Stimulated activated memory B cell treated with anti-CD40 and anti-IgM and Interleukin-4, amounts not matched to agents 10 μg/mL and 1 μg/mL and 100 μg/mL, for 72 hours (primary cell): ENCODE measurements at places on chromosomes 16 and 17.

DNA sequence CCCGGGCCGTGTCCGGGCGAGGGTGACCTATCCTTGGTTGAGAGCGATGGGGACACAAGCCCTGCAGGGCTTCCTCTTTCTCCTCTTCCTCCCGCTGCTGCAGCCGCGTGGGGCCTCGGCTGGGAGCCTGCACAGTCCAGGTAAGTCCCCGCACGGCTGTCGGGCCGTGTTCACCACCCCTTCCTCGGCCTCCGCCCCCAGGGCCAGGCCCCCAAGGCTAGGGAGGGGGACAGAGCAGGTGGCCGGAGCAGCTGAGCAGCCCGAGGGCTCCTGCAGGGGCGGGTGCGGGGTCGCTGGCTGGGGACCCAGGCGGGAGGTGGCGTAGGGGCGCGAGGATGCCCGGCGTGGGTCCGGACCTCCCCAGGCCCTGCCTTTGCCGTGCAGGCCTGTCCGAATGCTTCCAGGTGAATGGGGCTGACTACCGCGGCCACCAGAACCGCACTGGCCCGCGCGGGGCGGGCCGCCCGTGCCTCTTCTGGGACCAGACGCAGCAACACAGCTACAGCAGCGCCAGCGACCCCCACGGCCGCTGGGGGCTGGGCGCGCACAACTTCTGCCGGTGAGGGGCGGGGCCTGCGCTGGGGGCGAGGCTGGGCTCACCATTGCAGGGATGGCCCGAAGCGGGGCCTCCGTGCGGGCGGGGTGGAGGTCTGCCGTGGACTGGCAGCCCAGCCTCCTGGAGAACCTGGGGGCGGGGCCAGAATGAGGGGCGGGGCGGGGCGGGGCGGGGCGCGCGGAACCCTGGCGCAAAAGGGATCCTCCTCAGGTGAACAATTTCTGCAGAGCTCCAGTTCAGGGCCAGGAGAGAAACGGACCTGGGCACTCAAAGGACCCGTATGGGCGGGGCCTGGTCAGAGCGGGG is 631 bp downstream of the KREMEN2 start:
- ATAC-seq: peak; percentile 18

- ATAC-seq: no peak
Measured at GRCh38 chr17:81233811-81234505, 4.9 kb downstream of the TEPSIN start.

GRCh38 chr17:16988749-16989229 is 16.9 kb upstream of the TNFRSF13B start:
- peak; percentile 25 for ATAC-seq

GRCh38 chr17:77483128-77483598 is 342.4 kb downstream of the SEC14L1 start:
- ATAC-seq: no peak

DNA sequence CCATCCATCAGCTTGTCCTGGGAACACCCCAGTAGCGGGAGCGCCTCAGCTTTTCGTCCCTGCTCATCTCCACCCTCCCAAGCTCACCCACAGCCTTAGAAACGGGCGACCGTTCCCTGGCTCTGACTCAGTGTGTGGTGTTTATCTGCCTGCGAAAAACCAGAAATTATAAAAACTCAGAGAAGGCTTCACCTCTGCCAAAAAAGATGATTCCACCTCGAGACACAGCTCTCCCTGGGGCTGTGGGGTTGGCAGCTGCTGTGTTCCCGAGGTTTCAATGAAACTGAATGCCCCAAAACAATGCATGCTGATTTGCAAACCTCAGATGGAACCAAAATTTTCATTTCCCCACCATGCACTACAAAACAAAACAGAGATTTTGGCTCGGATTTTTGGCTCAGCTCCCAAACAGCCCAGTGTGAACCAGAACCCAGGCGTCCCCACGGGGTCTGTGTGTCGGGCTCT is 62.4 kb upstream of the MED9 start:
- no peak for ATAC-seq

- ATAC-seq: no peak
Measured at GRCh38 chr17:42814633-42815399, 9.3 kb downstream of the BECN1 start.

- peak; percentile 92 for ATAC-seq
Measured at GRCh38 chr17:42107597-42108576, 4.6 kb downstream of the DHX58 start.

DNA sequence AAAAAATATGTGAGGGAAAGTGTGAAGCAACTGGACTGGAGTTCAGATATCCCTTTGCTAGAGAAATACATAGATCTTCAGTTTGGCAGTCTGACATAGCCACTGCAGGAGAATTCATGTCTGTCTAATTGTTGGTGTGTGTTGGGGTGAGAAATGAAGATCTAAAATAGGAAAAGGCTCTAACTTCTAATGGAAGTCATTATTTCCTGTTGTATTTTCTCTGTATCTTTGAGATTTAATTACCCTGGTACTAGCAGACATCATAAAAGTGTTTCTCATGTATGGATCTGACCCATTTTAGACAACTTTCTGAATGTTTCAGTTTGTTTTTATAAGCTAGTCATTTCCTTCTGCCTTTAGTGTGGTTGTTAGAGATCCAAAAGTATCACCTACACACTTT is 128.3 kb downstream of the NLK start:
- ATAC-seq: no peak

DNA sequence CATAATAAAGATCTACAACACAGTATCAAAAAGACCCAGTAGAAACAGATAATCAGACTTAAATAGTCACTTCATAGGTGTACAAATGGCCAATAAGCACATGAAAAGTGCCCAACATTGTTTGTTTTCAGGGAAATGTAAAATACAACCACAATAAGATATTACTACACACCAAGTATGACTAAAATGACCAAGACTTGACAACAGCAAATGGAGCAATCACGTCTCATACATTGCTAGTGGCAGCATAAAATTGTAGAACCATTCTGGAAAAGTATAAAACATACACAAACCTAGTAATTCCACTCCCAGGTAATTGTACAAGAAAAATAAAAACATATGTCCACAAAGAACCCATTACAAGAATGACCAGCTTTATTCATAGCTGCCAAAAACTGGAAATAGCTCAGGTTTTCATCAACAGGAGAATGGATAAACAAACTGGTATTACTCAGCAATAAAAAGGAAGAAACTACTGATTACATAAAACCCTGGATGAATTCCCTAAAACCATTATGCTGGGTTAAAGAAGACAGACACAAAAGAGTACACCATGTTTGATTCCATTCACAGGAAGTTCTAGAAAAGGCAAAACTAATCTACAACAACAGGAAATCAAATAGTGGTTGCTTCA is 85.6 kb downstream of the TTC19 start:
- ATAC-seq: no peak

- ATAC-seq: no peak
Measured at GRCh38 chr17:78026381-78026780, 67.9 kb downstream of the TNRC6C start.

DNA sequence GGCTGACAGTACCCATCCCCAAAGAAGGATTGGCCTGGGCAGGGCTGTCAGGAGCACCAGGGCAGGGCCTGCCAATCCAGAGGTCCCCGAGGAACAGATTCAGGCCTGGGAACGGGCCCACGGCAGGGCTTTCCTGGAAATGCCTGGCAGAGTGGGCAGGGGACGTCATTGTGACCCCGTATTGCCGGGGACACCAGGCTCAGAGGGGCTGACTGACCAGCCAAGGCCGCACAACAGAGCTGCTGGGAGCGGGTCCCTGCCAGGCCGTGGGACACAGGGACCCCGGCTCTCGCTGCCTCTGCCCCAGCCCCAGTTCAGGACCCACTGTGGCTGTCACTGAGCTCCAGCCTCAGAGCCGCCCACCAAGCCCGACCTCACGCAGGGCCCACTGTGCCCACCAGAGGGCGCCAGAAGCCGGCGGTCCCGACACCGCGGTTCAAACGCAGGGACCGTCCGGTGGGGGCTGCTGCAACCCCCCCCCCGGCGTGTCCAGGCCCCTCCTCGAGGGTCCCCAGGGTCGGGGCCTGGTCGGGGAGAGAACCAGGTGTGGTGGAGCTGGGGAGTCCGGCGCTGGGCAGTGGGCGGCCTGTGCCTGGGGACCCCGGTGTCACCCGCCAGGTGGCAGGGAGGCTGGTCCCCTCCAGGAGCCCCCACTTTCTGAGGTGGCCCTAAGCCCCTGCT is 15.2 kb upstream of the SSTR5 start:
- ATAC-seq: no peak

GRCh38 chr16:54075446-54075845 is 211.1 kb downstream of the IRX3 start:
- ATAC-seq: no peak

DNA sequence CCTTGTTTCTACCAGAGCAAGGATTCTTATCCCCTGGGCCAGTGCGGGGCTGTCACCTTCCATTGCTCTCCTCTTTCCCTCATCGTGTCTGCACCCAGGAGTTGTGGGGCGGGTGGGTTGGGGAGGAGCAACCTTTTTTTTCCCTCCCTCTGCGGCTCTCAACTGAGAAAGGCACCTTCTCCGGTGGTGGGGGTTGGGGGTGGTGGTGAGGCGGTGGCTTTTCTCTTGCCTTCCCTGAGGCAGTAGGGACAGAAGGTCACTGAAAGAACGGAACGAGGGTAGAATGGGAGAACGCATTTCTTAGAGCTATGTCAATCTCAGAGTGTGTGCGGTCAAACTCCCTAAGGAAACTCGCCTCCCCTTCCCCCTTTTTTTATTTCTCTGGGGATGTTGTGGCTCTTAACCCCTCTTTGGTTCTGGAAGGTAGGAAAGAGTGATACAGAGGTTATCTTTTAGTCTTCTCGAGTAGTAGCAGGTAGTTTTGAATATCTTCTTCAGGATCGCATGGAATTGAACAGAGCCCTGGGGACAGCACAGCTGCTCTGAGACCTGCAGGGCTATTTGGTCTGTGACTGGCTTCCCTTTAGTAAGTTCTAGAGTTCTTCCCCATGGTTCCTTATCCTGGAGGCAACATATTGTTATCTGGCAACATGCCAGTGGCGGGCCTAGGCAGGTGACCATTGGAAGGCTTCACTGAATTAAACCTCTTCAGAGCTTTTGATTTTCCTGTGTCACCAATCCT is 994 bp downstream of the CLTC start:
- no peak for ATAC-seq

GRCh38 chr16:58077796-58078195 is 51.4 kb downstream of the CFAP20 start:
- no peak for ATAC-seq

- no peak for ATAC-seq
Measured at GRCh38 chr16:1580956-1581355, 30.9 kb downstream of the IFT140 start.

- no peak for ATAC-seq
Measured at GRCh38 chr17:31394544-31394943, 3.1 kb downstream of the RAB11FIP4 start.

- ATAC-seq: no peak
Measured at GRCh38 chr17:27379888-27380533, 76.2 kb upstream of the KSR1 start.

- no peak for ATAC-seq
Measured at GRCh38 chr16:1099189-1100083, 3.4 kb upstream of the C1QTNF8 start.

DNA sequence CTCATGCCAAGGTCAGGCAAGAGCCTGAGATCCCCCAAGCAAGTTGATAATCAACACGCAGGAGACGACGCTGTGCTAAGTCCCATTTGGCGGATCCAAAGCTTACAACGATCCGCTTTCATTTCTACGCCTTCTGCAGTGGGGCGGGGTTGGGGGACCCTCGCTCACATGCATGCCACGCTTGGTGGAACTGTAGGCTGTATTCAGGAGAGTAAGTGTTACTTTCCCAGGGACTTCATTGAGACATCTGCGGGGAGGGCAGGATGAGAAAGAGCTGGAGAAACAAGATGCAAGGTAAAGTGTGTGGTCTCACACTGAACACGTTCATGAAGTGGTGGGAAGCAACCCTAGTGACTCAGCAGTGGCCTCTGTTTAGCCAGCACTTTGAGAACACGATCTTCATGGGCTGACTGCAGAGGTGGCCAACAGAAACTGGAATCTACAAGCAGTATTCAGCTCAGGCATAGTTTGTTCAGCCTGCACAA is 100.5 kb downstream of the XYLT1 start:
- ATAC-seq: no peak

DNA sequence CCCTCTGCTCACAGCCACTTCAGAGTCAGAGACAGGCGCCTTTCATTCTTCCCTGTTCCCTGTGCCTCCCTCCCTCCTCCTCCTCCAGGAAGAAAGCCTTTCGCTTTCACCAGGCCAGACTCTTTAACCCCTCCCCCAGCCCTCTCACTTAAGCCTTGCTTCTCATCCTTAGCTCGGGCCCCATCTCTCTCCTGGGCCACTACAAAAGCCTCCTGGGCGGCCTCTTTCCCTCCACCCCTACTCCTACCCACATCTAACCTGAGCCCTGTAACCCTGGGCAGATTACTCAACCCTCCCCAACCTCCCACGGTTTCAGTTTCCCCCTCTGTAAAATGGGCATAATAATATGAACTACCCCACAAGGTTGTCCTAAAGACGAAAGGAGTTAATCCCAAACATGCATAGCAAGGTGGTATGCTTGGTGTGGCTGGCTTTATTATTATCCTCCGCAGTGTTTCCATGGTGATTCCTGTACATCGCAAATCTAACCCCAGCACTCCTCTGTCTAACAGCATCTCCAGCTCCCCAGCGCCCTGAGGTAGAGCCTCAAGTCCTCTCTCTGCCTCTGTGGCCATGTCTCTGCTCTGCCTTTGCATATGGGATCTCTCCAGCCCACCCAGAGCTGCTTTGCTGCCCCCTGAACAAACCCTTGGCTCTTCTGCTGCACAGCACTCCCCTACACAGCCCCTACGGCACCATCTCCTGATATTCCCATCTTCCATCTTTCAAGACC is 17.7 kb downstream of the PIMREG start:
- ATAC-seq: no peak

GRCh38 chr17:63275318-63275970 is 170.7 kb downstream of the CYB561 start:
- no peak for ATAC-seq

DNA sequence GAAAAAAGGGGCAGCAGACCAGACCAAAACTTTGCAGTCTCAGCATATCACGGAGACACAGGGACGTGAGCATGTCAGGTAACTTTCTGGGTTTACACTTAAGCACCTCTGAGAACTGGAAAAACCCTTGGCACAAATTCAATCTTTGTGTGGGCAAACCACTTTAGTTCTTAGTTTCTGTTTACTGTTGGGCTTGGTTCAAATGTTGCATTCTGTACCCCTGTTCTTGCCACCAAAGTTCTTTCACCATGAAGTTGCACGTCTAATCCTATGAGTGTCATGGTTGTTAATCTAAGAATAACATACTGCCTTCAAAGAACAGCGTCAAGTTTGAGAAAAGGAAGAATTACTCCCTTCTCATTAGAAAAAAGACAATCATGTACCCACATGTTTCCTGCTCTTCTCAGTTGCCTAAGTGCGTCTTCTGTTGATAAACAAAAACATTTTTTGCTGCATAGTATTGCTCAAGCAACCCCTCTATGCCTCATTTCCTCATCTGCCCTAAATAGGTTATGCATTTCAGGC is 11.6 kb downstream of the KRT33A start:
- ATAC-seq: peak; percentile 21
